ENCODE measurements at places on chromosomes 7 and 10.

DNA sequence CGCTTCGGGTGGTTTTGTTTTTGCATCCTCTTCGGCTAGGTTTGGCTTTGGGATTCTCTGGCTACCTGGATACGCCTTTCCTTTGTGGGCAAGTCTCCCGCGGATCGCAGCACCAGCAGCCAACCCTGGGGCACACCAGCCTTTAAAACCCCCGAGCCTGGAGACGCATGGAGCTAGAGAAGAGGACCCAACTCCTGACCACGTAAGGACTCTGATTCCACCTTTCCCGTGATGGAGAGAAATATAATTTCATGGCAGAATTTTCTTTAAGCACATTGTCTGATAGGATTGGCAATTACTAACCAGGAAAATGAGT is 535.4 kb upstream of the GALNT17 start:
- DNase-seq = no peak

GRCh38 chr10:2886662-2887061 is 180.7 kb upstream of the PFKP start:
- no peak for DNase-seq

DNA sequence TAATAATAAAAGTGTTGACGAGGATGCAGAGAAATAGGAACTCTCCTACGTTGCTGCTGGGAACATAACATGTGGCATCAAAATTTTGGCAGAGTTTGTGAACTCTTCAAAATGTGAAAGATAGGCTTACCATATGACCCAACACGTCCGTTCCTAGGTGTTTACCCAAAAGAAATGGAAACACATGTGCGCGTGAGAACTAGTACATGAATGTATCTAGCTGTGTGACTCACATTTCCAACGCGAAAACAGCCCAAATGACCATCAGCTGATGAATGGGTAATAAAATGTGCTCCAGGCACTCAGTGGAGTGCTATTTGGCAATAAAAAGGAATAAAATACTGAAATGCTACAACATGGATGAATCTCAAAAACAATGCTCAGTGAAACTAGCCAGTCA is 10.4 kb upstream of the ELFN1 start:
- DNase-seq = no peak

DNA sequence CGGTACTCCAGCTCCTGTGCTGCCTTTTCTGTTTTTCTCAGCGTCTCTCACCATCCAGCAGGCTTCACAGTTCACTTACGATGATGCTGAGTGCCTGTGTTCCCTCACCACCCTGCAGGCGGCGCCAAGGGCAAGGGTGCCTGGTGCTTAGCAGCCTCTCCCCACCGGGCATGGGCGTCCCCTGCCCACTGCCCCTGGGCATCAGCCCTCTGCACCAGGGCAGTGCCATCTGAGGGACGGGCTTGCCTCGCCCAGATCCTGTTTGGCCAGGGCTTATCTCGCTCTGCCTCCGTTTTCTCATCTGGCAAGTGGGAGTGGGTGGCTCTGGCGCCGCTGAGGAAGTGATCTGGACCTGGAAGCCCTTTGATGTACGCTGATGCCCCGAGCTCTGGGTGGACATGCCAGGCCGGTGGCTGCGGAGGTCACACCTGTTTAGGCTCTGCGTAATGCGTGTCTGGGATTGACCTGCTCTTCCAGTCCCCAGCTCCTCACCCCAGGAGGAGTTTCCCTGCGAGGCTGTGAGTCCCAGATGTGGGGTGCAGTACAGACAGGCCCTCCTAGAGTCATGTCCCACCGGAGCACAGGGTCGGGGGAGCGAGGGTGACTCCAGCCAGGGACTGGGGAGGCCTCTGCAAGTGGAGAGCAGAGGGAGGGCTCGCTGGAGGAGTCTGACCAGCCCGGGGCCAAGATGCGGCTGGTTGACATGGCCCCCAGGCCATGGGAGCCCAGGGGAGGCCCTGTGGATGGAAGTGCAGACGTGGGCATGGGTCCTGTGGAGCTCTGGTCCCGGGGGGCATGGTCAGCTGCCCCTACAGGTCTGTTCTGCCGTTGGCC is 11.8 kb downstream of the TTYH3 start:
- DNase-seq = no peak

- DNase-seq = no peak
Measured at GRCh38 chr7:148159331-148159730, 431.2 kb upstream of the C7orf33 start.

- no peak for DNase-seq
Measured at GRCh38 chr7:3338161-3338560, 37.1 kb downstream of the SDK1 start.

GRCh38 chr7:120502132-120502531 is 229.2 kb downstream of the KCND2 start:
- no peak for DNase-seq

GRCh38 chr10:77855404-77856155 is 71.0 kb downstream of the DLG5 start:
- DNase-seq = no peak

DNA sequence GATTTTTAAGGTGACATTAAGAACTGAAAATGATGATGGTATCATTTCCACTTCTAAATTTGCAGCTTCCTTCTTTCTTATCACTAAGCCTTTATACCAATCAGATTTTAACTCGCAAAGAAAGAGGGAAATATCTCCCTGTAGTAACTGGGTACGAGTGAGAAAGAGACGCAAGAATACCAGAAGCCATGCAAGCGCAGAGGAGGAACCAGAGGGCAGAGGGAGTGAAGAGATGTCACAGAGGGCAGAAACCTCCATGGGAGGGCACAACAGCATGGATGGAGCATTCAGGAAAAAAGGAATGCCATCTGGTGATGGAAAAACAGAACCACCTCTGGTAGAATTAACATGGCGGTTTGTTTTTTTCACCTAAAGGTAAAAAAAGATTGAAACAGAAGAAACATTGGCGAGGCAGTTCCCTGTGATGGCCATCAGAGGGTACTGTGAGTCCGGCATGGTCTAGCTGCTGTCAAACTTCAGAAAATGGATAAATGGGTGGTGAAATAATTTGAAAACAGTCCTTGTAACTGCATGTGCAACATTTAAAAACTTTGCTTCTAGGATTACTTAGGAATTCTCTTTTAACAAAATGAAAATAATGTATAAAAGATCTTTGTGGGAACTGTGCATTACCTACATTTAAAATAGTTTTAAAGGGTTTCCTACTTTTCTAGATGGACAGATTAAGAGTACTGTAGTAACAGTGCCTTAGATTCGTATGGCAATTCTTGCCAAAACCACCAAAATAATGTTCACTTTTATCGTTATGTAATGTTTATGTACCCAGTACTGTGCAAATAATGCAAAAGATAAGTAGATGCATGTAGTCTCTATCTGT is 91.8 kb downstream of the ARHGAP12 start:
- DNase-seq = no peak

- peak; percentile 13 for DNase-seq
Measured at GRCh38 chr10:14645239-14645960, 129.3 kb downstream of the FAM107B start.

DNA sequence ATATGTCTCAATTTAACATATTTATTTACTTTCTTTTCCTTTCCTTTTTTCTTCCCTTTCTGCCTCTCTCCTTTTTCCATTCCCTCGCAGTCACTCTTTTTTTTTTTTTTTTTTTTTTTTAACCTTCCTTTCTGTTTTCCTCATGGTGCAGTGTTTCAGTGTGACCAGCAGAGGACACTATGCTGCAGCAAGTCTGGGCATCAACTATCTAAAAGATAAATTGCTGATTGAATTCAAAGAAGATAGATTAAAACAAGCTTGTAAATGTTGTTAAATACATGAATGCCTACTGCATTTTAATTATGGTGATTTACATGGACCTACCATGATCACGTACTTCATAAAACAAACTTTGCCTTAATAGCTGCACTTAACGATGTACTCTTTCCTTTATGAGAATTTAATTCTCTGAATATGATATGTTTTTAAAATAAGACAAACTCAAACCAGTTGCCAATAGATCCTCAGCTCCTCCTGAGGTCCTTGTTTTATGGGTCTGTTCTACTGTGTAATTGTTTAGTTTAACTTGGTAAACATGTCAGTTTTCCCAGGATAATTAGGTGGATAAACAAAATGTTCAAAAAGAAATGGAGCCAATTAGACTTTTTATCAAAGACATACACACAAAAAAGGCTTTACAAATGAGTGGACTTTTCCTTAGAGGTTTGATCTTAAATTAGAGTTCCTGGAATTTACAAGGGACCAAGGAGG is 101.0 kb upstream of the AGR3 start:
- peak; percentile 18 for DNase-seq

DNA sequence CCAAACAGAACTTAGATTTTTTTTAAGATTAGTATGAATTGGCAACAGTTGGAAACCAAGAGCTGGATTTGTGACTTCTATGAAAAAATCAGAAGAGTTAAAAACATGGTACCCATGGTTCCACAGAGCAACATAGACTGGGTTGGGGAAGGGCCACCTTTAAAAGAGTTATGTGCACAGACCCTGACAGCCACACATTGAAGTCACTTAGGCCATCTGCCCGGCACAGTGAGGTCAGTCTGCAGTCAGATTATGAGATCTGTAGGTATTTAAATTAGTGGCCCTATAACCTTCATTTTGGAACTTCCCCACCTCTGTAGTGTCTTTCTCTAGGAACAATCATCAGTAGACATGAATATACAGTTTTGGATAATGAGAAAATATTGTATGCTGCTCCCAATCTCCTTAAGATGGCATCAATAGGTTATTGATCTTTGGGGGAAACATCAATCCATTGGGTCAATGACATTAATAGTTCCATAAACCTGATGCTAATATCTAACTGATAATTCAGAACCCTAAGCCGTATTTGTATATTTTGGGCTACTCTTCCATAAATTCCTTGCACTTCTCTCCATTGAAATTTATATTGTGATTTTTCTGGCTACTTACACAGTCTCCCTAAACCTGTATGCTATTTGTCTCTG is 7.0 kb downstream of the ANKRD1 start:
- no peak for DNase-seq

DNA sequence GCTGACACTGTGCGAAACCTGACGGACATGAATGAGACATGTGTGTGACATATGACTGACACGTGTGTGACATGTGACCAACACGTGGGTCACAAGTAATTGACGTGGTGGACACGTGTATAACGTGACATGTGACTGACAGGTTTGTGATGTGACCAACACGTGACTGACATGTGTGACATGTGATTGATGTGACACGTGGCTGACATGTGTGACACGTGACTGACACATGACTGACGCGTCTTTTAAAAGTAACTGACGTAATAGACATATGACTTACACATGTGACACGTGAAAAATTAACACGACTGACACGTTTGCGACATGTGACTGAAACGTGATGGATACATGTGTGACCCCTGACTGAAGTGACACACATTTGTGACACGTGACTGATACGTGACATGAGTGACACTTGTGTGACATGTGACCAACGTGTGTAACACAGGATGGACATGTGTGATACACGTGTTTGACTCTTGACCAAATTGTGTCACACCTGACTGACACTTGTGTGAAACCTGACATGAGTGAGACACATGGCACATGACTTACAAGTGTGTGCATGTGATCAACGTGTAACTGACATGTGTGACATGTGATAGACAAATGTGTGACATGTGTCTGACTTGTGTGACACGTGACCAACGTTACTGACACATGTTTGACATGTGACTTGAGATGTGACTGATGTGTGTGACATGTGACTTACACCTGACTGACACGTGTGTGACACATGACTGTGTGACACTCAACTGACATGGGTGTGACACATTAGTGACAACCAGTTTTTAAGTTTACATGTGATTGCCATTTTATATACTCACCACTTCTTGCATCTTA is 56.9 kb downstream of the ZNF92 start:
- DNase-seq = no peak

- no peak for DNase-seq
Measured at GRCh38 chr7:5780801-5781496, 514 bp downstream of the RNF216 start.

- DNase-seq = no peak
Measured at GRCh38 chr10:7706534-7707073, 3.5 kb downstream of the ITIH2 start.

DNA sequence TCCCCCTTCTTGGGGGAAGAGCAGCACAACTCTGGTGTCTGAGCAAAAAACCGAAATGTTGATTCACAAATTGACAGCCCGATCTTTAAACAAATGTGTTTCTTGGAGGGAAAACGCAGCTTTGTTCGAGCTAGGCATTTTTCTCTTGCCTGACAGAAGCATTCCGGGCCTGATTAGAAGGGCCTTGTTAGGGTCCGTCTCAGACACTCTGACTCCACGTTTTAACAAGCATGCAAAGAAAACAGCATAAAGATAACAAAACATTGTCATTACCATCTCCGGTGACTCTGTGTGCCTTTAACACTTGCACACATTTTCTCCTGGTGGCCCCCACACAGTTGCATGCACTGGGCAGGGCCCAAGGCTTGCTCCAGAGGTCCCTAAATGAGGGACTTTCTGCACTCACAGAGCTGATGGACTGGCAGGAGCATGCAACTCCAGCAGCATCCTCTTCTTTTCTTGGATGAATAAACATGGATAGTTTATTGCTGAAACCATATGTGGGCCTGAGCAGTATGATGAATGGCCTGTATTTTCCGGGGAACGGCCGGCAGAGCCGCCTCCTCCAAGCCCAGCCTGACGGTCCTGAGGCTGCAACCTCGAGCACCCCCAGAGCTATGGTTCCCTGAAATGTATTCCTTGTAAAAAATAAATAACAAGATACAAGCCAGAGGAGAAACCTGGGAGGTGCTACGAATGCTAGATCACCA is 50.9 kb downstream of the EBF3 start:
- no peak for DNase-seq

- DNase-seq = no peak
Measured at GRCh38 chr7:87458148-87458547, 17.3 kb downstream of the ABCB4 start.

- DNase-seq = peak; percentile 30
Measured at GRCh38 chr10:11017570-11018431, at the start of gene CELF2. CELF2 (plus strand) TSS chr10:11017872; CDS start chr10:11018090, 218 bp downstream.

GRCh38 chr10:127887541-127888415 is 5.0 kb downstream of the CLRN3 start:
- DNase-seq = no peak

DNA sequence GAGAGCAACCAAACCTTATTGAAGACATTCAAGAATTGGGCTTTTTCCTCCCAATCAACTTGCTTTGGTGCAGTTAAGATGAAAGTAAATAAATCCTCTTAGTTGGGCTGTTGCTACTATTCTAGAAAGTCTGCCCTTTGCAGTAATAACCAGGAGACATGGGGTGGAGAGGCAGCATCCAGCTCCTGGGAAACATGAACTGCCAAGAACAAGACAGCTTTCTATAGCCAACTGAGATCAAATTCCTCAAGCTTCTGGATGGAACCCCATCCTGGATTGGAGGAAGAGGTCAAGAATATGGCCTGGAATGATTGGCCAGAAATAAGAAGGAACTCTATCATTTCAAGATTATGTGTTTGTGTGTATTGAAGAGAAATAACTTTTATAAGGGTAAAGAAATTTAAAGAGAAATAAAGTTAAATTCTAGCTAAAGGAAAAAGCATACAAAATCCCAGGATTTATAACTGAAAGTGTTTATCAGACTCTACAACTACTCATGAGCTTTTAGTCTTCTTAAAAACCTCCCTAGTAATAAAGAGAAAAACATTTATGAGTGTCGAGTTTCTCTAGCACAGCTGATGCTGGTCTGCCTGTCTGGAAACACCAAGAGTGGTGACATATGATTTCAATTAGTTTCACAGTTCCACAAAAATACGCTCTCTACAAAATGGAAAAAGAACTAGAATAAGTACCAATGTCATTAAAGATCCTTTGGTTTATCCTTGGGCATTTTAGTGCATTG is 70.1 kb upstream of the COL1A2 start:
- no peak for DNase-seq

Data from activated T-cell treated with anti-CD3 and anti-CD28 coated beads for 24 hours (primary cell).